ENCODE measurements at places on chromosomes 7 and 10.

- no peak for DNase-seq
These were observed 9.4 kb downstream of the HDAC9 start for GRCh38 chr7:18504965-18505364.

- no peak for DNase-seq
These were observed 68.4 kb downstream of the PPP1R3C start for GRCh38 chr10:91564508-91564907.

- no peak for DNase-seq
These were observed 1.9 kb upstream of the GPER1 start for GRCh38 chr7:1085910-1086421.

DNA sequence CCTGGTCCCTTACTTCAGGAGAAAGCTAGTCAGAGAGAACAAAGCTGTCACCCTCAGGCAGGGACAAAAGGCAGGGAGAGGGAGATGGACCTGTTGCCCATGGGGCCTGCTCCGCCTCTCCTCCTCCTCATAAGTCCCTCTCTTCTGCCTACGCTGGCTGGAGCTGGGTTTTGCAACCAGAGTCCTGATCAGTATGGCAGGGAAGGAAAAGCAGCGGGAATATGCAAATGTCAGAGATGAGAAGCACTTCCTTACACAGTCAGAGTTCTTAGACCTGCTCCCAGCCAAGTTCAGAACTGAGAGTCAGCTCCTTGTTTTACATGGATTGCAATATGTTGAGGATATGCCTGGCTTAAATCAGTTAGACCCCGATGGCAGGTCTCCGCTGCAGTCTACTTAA lies 231.1 kb downstream of the ADAM12 start:
- DNase-seq: no peak

DNA sequence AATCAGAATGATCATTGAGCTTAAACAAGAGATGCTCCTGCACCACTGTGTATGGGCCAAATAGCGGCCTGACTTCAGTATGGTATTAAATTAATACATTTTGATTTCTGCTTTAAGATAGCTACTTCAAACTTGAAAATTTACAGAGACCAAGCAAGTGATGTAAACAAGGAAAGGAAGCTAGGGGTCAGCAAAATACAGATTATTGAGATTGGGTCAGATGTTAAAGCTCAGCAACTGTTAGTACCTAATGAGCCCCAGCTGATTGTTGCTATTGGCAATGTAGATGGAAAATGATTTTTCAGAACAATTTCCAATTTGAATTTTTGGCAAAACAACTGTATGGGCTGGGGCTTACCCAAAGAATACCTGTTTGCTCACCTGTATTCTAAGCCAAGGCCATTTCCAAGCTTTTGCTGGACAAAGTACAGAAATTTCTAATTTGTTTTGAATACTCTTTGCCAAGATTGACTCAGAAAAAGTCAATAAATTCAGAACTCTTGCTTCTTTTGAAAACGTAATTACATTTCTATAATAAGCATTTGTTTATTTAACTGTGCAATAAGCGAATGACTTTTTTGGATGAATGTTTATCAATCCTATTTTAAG lies 23.0 kb upstream of the DLD start:
- DNase-seq: no peak

- DNase-seq: no peak
These were observed 40.3 kb downstream of the PITRM1 start for GRCh38 chr10:3132036-3133025.

GRCh38 chr10:132043861-132044695 lies 21.7 kb upstream of the JAKMIP3 start:
- DNase-seq: no peak
